Body of pancreas (tissue), 4 donors: ENCODE measurements at places on chromosomes 16 and 17.

DNA sequence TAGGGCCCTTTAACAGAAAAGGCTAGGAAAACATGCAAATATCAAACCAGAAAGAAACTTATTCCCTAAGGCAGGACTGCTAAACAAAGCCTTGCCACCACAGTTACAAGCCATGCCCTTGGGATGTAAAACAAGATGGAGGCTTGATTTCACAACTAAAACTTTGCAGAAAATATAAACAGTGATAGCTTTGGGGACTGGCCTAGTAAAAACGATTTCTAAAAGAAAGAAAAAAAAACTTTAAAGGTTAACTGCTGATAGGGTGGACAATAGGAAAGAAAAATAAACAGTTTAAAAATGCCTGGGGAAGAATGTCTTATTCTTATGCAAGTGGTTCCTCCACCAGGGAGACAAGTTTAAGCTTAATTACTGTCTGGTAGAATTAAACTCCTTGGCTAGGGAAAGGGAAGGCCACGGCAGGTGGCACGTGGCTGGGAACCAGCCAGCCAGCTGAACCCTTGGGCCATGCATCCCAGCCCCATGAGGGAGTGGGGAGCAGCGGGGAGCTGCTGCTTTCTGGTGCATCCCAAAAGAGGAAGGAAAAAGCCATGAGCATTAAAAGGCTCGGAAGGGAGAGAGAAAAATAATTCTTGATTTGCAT lies 10.7 kb upstream of the TMC5 start:
- DNase-seq = no peak

DNA sequence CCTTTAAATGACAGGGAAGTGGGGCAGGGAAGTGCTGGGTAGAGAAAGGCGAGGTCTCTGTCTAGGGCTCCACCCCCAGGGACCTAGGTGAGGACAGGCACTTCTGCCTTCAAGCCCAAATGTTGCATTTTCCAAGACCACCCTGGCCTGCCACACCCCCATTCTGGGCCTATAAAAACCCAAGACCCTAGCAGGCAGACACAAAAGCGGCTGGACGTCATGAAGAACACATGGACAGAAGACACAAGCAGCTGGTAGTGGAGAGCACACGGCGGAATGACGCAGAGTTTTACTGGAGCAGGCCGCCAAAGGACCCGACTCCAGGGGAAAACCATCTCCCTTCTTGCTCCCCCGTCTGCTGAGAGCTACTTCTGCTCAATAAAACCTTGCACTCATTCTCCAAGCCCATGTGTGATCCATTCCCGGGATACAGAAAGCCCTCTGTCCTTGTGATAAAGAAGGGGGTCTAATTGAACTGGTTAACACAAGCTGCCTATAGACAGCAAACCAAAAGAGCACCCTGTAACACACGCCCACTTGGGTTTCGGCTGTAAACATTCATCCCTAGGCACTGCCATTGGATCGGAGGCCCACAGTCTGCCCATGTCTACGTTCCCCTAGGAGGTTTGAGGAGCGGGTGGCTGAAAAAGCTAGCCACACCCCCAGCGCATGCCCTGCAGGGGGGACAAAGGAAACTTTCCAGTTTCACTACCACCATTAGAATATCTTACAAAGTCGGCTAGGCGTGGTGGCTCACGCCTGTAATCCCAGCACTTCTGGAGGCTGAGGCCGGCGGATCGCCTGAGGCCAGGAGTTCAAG lies 622.2 kb upstream of the SALL1 start:
- no peak for DNase-seq

GRCh38 chr17:68584581-68585303 lies 16.4 kb downstream of the FAM20A start:
- no peak for DNase-seq

DNA sequence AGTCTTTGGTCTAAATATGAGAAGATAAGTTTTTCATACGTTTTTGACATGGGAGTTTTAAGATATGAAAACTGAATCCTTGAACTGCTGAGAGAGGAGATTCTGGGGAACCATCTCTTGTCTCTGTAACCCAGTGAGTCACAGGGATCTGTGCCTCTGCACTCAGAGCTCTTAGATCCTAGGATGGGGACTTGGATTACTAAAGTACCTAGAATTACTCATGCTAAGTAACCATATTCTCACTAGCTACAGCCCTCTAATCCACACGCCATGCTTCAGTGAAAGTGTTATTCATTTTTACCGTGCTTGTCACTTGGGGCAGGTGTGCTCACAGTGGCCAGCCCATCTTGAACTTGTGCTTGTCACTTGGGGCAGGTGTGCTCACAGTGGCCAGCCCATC lies 2.0 kb downstream of the MRM3 start:
- no peak for DNase-seq

DNA sequence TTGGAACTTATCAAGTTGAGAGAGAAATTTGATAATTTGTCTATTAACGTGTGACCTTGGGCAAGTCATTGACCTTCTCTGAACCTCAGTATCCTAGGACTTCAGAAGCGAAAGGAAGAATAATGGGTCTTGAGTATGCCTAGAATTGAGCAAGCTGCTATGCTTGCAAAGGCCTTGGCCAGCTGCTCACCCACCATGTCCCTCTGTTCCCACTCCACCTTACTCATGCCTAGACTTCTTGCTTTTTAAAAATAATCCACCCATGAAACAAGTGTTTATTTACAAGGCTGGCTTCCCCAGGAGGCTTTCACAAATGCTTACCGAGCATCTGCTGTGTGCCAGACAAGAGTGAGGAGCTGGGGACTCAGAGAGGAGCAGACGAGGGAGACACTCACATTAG lies 590.6 kb downstream of the MAF start:
- no peak for DNase-seq

DNA sequence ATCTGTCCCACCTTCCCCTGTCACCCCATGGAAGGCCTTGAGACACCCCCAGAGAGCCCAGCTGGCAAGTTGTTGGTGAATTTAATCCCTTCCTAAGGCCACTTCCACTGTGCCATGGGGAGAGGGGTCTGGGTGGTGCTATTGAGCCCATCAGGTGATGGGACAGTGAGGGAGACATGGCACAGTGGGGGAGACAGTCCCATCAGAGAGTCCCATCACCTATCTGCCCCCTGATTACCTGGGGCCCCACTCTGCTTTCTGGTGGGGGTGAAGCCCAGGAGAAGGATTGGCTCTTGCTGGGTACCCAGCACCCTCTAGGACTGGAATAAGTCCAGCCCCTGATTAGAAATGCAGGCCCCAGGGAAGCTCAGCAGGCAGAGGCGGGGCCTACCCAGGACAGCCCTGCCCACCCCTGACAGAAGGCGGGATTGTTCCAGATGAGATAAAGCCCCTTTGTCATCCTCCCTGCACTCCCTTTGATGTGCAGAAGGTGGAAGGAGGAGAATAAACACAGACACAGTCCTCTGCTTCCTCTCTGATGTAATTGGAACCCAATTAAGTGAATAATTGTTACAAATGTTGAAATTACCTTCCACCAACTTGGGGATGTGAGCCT lies 18.9 kb downstream of the TMEM132E start:
- DNase-seq = no peak
